ENCODE measurements at places on chromosomes 5 and 9. TPM values are rescaled to one million over a fixed set of nuclear protein-coding genes. Genes with fewer than 3 reads are reported as not detected.

DNA sequence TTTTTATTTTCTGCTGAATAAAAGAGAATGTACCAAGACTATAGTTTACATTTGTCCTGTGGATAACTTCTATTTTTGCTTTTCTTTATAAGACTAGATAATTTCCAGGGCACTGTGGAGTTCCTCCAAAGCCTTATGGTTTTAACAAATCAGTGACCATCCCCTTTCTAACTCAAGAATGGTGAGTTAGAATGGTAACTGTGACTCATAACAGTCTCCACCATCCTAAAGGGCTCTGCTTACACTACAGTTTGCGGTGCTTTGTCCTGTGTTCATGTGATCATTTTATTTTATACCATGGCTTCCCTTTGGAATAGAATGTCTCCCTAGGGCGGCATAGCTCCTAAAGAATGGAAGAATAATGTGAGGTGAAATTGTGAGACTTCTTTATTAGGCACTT lies 30.2 kb downstream of the WDR36 start:
- peaks cover 35% of the 10 kb centered on the region for H3K4me1 ChIP-seq
- H3K4me3 ChIP-seq: no peak overlapping the region
- peaks cover 47% of the 10 kb centered on the region for H3K36me3 ChIP-seq
- H3K27ac ChIP-seq: no peak overlapping the region

DNA sequence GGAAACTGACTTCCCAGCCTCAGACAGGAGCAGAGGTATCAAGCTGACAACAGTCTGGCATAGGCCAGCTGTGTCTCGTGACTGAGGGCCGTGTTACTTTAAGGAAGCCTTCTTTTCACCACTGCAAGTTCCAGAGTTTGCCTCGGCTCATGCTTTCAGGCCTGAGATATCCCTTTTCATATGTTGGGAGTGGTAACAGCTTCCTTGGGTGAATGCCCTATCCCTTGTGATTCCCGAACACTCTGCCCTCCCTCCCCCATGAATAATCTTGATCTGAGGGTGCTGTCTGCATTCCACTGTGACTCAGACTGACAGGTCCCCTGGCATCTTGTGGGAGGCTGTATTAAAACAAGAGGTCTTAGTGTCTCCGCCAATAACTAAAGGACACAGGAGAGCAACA lies 49.7 kb upstream of the ARL15 start:
- no peak overlapping the region for H3K27ac ChIP-seq
- H3K4me1 ChIP-seq: no peaks in the 10 kb centered on the region
- H3K4me3 ChIP-seq: no peak overlapping the region
- no peaks in the 10 kb centered on the region for H3K27me3 ChIP-seq

LCN9 gene
- not detected for total RNA-seq

SLC2A6 gene
- 30.9 TPM for total RNA-seq

DNA sequence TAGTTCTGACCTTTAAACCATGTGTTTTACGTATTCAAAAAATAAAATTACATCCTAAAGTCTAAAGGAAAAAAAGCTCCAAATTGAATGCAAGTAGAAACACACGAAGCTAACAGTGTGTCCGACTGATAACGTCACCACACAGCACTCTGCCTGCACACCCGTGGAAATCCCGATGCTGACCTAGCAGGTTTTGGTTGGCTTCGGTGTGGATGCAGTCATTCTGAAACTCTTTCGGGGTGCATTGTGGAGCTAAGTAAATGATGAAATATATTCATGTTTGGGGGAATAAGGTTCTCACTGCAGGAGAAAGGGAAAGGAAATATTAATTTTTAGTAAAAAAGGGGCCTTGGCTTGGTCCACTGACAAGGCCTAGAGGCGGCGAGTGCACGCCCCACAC lies 2.0 kb downstream of the RASGEF1C start:
- DNase-seq: no peak
- H3K4me1 ChIP-seq: no peaks in the 10 kb centered on the region
- H3K27ac ChIP-seq: no peak overlapping the region

PLAC8L1 gene
- not detected for total RNA-seq

All from GM23338 (cell line).